A549 treated with CpdA at 1 μM for 4 hours (cell line): ENCODE measurements at places on chromosomes 3 and 15. TPM values are rescaled to one million over a fixed set of nuclear protein-coding genes. Genes with fewer than 3 reads are reported as not detected.

Gene BCL2A1
- total RNA-seq, result 16.8 to 25.4 TPM (median 19.7 TPM) in 5 replicates

Gene IL17RE
- 0.87 to 1.3 TPM (median 1.0 TPM) in 5 replicates for total RNA-seq

Gene AP3B2
- 0.31 to 0.90 TPM (median 0.42 TPM) in 5 replicates for total RNA-seq

Gene SEMA6D
- total RNA-seq, result not detected in 5 replicates

Gene TRAK1
- total RNA-seq, result 14.1 to 17.7 TPM (median 16.1 TPM) in 5 replicates

Gene TEX55
- 0.03 TPM in 1 of 5 replicates, not detected in the others for total RNA-seq

Gene CPEB1
- total RNA-seq, result 2.8 to 4.0 TPM (median 3.8 TPM) in 5 replicates

Gene CHRNA5
- total RNA-seq, result 29.2 to 36.9 TPM (median 36.2 TPM) in 5 replicates

Gene SERPINI2
- total RNA-seq, result not detected in 5 replicates

Gene SYNPR
- not detected in 5 replicates for total RNA-seq

Gene CLRN1
- not detected in 5 replicates for total RNA-seq
